ENCODE measurements at places on chromosomes 3 and 15.

DNA sequence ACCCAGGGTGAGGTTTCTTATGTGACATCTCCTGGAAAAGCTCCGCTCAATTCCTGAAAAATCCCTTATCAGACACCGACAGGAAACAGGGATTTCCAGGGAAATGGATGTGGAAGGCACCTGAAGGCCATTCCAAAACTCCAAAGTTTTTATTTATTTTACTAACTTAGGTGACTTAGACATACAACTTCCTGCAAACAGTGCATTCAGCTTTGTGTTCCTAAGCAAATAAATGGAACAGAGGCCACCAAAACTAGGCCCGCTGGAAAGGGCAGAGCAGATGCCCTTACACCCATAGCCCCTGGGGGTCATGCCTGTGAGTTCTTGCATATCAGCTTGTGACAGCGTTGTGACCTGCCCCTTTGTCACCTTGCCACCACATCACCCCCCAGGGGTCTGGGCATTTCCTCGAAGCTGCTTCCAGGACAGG, 239.4 kb downstream of the XXYLT1 start:
- DNase-seq = no peak

DNA sequence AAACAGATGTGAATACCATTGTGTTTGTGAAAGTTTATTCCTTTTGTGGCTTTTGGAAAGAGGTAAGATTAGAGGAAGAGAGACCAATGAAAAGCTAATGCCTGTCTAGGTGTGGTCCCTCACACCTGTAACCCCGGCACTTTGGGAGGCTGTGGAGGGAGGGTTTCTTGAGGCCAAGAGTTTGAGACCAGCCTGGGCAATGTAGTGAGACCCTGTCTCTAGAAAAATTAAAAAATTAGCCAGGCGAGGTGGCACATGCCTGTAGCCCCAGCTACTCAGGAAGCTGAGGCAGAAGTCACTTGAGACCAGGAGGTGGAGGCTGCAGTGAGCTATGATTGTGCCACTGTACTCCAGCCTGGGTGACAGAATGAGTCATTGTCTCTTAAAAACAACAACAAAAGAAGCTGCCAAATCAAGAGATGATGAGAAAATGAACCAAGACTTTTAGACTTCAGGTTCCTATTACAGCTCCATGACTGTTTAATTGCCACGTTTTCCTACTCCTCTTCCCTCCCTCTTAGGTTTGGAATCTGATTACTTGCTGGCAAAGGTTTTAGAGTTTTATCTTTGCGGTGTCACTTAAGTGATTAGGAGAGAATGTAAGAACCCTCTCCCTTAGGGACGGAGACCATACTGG, 68.7 kb downstream of the CGNL1 start:
- no peak for DNase-seq

DNA sequence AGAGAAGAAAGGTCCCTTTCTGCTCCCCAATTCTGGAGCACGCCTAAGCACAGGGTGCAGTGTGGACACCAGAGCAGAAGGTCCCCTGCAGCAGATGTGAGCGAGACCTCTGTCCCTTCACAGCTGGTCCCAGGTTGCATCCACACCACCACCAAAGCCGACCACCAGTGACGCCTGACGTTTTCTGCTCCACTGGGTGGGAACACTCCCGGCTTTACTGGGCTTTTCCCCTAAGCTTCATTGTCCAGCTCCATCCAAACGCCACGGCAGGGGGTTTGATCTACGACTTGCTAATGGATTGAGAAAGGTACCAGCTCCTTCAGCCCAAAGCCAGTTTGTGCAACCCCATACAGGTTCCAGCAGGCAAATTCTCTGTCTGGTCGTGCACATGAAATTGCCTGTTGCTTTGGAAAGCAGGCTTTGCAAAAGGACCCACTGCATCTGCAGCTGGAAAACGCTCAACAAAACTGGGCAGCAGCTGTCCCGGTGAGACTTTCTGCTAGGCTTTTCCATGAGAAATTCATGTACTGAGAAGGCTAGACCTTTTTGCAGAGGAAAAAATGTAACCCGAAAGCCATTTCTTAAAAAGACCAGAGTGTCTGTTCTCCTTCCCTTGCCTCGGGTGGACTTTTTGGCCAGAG, 31.1 kb downstream of the ADAMTS17 start:
- DNase-seq = no peak

GRCh38 chr15:40287505-40287904, 4.6 kb upstream of the ANKRD63 start:
- no peak for DNase-seq

- no peak for DNase-seq
Observed at GRCh38 chr3:34411596-34411995, 613.2 kb downstream of the PDCD6IP start.
